Ecto neural progenitor cell (in vitro differentiated cells): ENCODE measurements at places on chromosomes 4 and X.

GRCh38 chr4:125529071-125529470, 214.3 kb downstream of the FAT4 start:
- DNase-seq: no peak

DNA sequence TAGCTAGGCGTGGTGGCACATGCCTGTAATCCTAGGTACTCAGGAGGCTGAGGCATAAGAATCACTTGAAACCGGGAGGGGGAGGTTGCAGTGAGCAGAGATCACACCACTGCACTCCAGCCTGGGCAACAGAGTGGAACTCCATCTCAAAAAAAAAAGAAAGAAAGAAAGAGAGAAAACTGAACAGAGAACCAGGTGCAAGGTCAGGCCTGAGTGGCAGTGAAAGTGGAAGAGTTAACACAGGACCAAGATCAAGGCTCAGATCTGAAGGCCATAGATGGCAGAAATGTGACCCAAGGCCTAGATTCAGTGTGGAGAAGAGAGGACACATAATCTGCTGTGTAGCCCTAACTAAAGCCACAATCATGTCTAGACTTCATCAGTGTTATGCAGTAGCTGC, 4.9 kb upstream of the ZNF630 start:
- DNase-seq: no peak

GRCh38 chr4:99986792-99987191, 36.7 kb upstream of the H2AZ1 start:
- DNase-seq: no peak

- no peak for DNase-seq
Measured at GRCh38 chr4:152106781-152107321, 346.0 kb upstream of the GATB start.

DNA sequence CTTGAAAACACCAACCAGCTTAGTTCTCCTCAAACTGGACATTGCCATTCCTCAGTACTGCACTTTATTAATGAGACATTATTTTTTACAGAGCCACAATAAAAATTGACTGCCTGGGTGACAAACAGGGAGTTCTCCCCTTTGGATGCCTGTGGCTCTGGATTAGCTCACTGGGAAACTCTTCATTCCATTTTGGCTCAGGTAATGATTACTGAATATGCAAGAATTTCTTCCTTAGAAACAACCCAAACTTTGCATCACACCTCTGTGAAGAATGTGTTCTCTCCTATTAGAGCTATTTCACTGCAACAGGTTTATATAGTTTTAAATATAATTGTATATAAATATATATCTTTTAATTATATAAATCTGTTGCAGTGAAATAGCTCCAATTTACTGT, 2065.8 kb downstream of the ARAP2 start:
- DNase-seq: no peak

DNA sequence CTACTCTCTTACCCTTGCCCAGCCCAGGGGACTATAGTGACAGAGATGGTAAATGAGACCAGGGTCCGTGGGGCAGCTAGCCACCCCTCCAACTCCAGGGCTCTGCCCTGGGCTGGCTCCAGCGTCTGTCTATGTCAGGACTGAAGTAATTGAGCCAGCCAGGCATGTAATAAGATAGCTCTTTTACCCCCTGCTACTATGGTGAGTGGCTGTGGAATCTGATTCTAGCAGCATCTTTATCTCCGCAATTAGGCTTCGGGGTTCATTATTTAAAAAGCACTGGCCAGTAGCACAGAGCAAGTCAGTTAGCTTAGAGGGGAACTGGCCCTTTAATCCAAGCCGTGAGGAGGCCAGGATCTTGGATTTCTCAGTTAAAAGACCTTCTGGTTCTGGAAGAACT, 123.3 kb upstream of the RAI2 start:
- DNase-seq: no peak
